Activated CD4-positive, alpha-beta memory T cell treated with anti-CD3 and anti-CD28 coated beads for 36 hours (primary cell): ENCODE measurements at places on chromosomes 12 and 14.

DNA sequence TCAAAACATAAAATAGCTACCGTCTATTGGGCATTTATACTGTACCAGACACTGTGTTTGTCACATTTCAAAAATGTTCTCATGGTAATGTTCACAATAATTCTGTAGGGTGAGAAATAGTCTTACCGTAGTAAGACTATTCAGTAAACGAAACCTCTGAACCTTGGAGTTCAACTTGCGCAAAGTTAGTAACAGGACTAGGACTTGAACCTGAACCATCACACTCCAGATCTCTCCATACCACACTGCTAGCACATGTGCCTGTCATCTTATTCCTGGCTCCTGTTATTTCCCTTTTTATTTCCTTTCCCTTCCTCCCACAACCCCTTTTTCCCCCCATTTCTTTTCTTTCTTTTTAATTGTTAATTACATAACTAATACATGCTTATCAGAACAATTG, 65.4 kb downstream of the PLEKHA5 start:
- DNase-seq, result no peak

GRCh38 chr14:63800651-63801375, 52.0 kb upstream of the SYNE2 start:
- DNase-seq, result no peak

GRCh38 chr14:70525691-70526090, 9.1 kb downstream of the ADAM20 start:
- no peak for DNase-seq

GRCh38 chr12:25025951-25026490, 77.1 kb upstream of the BCAT1 start:
- DNase-seq, result no peak

GRCh38 chr14:105525861-105526775, at the start of gene TMEM121:
Gene TMEM121 (plus strand): TSS chr14:105526583. CDS start chr14:105528835, 2,252 bp downstream.
- peak; percentile 51 for DNase-seq

DNA sequence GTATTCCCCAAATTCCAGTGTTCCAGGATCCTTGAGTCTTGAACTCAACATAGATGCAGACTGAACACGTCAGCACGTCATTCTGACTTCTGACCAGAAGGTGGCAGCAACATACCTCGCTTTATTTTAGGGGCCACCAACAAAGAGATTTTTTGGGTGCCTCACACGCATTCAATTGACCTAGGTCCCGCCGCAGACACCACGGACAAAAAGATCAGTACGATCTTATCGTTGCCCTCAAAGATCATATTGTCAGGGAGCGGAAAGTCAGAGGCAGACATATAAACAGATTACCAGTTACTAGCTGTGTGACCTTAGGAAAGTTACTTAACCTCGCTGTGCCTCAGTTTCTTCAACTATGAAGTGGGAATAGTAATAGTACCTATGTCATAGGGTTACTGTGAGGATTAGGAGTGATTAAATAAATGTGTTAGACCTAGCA, 6.5 kb upstream of the PRPH start:
- DNase-seq, result peak; percentile 80

- DNase-seq, result peak; percentile 89
Measured at GRCh38 chr14:50344116-50344775, 32.1 kb downstream of the DMAC2L start.

- DNase-seq, result no peak
Measured at GRCh38 chr14:103279142-103280025, 54.7 kb upstream of the EIF5 start.

- DNase-seq, result no peak
Measured at GRCh38 chr12:64997858-64998257, 123.2 kb downstream of the WIF1 start.

- no peak for DNase-seq
Measured at GRCh38 chr14:63167044-63167443, 37.2 kb upstream of the RHOJ start.

DNA sequence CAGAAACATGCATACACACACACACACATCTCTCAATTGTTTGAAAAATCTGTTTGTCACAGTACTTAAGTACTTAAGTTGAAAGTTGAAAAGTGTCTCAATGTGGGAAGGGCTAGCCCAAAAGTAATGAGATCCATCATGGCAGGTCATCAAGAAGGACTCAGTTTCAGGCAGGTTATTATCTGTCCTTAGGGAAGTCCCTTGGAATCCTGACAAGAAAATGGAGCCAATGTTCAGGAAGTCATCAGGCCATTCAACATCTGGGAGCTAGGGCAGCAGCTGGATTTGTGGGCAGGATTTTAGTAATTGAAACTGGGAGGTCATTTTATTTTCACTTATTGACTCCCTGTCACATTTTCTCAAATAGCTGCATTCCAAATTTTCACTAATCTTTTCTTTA, 56.0 kb downstream of the MSRB3 start:
- DNase-seq, result no peak

- no peak for DNase-seq
Measured at GRCh38 chr14:90788031-90788430, 28.2 kb downstream of the TTC7B start.

GRCh38 chr12:130342842-130343241, 5.2 kb downstream of the PIWIL1 start:
- DNase-seq, result no peak

DNA sequence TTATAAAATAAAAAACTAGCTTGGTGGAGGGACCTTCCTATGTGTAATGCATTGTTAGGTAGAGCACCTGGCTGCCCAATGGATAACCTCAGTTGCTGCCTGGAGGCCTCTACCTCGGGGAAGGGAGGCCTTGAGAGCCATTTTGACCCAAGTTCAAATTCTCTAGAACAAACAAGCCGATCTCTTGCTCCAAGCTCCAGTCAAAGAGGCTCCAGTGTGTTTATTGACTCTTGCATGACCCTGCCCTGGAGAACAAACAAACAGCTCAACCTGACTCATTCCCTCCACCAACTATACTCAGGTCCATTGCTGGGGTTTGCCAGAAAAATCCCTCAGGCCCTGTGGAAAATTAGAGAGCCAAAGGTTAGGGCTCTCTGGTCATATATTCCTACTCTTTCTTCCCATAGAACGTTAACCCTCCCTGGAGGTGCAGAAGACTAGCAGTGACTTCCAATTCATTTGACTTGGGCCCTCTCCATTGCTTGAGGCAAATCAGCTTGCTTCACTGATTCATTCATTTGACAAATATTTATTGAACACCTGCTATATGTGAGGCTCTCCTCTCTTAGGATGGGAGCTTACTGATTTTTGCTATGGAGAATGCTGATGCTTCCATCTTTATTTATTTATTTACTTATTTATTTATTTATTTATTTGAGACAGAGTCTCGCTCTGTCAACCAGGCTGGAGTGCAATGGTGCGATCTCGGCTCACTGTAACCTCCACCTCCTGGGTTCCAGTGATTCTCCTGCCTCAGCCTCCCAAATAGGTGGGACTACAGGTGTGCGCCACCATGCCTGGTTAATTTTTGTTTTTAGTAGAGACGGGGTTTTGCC, 73.7 kb upstream of the CISTR start:
- DNase-seq, result no peak

GRCh38 chr12:122035292-122035691, 13.6 kb downstream of the BCL7A start:
- no peak for DNase-seq
